ENCODE measurements at places on chromosomes 2 and 18.

- no peak for DNase-seq
Measured at GRCh38 chr2:50582164-50582563, 449.8 kb downstream of the NRXN1 start.

DNA sequence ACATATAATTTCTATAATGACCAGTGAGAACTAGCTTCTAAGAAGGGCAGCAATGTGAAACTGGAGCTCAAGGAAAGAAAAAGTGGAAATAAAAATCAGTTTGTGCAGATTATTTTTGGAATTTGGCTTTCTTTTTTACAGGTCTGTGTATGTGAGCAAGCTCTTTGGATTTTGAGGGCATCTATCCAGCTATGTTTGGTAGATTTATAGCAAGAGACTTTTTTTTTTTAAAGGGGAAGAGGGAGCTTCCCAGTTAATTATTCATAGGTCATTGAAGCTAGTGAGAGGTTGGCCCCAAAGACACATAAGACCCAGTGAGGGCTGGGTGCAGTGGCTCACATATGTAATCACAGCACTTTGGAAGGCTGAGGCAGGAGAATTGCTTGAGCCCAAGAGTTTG, 24.0 kb upstream of the COLEC12 start:
- no peak for DNase-seq

DNA sequence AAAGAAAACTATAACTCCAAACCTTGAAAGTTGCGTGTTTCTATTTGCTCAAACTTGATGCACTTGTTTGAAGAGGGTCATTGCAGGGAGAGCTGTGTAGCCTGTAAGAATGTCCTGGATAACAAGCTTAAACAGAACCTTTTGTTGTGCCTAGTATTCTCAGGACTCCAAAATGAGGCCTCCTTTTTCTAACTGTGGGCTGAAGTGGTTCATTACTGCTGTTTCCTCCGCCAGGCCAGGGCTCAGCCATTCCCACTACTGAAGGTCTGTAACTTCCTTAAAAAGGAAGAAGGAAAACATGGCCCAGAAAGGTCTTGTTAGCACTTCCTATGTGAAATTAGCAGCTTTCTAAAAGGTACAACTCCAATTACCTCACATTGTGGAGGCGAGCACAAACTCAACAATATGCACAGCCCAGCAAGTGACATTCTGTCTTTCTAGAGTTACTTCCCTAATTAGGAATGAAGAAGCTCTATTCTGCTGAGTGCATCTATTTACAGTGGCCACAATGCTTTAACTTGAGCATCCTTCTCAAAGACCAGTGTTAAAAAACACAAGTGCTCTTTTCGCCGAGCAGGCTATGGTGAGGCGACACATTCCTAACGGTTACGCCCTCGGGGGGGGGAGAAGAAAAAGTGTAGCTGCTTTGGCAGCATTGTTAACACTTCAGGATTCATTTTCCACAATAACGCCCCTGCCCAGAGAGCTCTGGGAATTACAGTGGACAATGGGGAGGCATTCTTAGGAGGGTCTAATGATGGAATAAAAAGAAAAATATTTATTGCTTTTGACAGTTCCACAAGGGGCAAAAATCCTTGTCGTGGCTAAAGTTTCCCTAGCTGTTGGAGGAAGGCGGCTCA, 136.9 kb upstream of the SIX3 start:
- no peak for DNase-seq

DNA sequence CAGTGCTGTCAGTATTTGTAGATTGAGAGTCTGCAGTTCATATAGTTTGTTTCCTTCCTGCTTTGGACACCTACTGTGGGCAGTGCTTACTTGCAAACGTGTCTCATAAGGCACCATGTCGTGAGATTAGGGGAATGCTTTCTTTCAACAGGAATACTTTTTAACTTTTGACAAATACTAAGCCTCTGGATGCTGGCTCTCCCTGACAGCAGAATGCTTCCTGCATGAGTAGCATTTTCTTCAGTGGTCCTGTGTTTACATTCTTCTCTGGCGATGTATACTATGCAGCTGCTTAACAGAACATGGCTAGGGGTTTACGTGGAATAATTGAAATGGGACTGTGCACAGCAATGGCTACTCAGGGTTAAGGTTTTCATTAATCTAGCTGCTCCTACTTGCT, 807.5 kb downstream of the MBD2 start:
- no peak for DNase-seq

DNA sequence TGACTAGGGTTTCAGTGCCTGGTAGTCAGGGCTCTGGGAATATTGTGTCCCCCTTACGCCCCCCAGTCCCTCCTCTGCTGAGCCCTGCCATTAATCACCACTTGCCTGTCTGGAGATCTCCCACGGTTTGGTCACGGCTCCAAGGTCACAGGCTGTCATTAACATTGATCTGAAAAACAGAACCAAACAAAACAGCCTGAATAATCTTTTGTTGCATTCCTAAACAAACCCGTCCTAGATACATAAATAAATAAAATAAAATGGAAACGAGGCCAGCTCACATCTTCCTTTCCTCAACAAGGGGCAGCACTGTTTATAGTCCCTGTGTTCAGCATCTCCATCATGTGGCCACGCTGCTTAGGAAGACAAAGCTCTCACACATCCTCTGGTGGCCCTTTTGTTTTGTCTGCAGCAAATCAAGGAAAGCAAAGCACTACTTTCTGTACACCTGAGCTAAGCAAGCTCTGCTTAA, 282.8 kb downstream of the AGPS start:
- DNase-seq: no peak

DNA sequence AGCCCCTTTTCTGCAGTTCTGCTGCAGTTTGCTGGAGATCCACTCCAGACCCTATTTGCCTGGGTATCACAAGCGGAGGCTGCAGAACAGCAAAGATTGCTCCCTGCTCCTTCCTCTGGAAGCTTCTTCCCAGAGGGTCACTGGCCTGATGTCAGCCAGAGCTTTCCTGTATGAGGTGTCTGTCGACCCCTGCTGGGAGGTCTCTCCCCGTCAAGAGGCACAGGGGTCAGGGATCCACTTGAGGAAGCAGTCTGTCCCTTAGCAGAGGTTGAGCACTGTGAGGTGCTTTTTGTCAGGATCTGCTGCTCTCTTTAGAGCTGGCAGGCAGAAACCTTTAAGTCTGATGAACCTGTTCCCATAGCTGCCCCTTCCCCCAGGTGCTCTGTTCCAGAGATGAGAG, 42.0 kb upstream of the MYL1 start:
- no peak for DNase-seq

DNA sequence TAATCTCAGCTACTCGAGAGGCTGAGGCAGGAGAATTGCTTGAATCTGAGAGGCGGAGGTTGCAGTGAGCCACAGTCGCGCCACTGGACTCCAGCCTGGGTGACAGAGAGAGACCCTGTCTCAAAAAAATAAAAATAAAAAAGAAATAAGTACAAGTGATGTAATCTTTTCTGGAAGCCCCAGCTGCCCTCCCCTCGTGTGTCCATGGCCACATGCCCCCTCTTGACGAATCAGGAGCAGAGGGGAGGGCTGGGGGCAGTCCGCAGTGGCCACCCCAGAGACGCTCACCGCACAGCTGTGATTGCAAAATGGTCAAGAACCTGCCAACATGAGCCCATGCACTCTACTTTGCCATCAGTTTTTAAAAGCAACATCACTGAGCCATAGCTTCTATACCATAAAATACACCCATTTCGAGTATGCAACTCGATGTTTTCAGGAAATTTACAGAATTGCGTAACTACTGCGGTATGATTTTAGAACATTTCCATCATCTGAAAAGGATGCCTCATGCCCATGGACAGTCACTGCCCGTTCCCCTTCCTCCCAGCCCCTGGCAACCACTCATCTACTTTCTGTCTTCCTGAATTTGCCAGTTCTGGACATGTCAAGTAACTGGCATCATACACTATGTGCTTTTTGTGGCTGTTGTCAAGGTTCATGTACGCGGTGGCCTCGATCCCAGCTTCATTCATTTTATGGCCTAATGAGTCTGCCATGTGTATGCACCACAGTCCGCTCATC, 88.1 kb downstream of the NDUFA10 start:
- no peak for DNase-seq

DNA sequence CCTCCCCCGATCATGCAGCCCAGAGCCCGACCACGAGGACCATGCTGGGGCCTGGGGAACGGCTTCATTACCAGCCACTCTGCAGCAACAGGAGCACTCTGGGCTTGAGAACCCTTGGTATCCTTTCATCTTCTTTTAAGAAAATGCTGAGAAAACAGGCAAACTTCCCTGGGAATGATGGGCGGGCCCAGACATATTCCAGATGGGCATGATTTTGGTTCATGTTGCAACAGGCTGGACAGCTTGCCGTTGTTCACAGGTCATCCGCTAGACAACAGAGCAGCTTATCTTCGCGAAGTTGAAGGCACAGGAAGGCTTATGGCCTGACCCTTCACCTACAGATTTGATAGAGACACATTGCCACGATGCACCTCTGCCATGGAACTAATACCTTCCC, 121.0 kb downstream of the KLHL29 start:
- no peak for DNase-seq

GRCh38 chr18:62438018-62438329, 84.9 kb upstream of the ZCCHC2 start:
- no peak for DNase-seq

GRCh38 chr2:161954103-161954502, 119.9 kb downstream of the DPP4 start:
- DNase-seq: no peak

DNA sequence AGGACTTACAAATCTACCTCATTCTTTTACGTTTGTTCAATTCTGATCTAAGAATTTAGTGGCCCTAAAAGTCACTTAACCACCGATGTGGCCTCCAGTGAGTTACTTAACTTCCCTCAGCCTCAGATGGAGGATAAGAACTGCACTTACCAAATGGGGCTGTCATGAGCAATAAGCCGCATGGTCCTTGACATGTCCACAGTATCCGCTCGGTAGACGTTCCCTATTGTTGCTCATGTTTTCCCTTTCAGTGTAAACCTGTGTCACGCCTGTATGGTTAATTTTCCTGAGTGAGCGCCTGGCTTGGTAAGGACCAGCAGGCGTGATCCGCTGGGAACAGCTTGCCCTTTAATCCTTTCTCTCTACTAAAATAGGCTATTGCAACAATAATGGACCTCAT, 20.3 kb downstream of the SEC11C start:
- no peak for DNase-seq

GRCh38 chr18:35888329-35888728, 84.2 kb upstream of the RMP24 start:
- DNase-seq: no peak

DNA sequence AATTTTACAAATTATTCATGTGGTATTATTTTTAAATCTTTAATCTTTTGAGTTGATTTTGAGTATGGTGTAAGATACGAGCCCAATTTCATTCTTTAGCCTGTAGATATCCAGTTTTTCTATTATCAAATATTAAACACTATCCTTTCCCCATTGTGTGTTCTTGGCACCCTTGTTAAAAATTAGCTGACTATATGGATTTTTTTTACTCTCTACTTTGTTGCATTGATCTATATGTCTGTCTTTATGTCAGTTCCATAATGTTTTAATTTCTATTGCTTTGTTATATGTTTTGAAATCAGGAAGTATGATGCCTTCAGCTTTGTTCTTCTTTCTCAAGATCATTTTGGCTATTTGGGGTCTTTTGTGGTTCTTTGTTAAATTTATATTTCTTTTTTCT, 80.9 kb upstream of the ZNF804A start:
- DNase-seq: no peak

- no peak for DNase-seq
Measured at GRCh38 chr2:25178976-25179375, 10.6 kb upstream of the POMC start.

DNA sequence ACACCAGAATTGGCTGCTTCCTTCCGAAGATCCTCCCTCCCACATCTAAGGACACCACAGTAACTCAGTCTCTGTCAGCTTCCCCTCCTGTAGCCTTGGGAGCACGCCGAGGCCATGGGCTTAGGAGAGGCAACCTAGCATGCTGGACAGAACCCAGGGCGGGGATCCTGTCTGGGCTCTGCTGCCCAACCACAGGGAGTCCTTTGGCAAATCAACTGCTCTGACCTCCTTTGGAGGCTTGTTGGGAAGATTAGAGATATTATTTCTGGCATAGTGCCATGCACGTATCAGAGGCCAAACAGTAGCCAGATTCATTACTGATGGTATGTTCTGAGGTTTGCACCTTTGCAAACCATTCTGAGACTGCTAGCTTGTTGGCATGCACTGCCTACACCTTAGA, 262.7 kb upstream of the EPAS1 start:
- DNase-seq: no peak

DNA sequence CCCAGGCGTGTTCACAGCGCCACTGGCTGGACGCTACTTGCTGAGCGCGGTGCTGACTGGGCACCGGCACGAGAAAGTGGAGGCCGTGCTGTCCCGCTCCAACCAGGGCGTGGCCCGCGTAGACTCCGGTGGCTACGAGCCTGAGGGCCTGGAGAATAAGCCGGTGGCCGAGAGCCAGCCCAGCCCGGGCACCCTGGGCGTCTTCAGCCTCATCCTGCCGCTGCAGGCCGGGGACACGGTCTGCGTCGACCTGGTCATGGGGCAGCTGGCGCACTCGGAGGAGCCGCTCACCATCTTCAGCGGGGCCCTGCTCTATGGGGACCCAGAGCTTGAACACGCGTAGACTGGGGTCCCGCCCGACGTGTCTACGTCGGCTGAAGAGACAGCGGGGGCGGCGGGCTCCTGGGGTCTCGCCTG, 891 bp upstream of the KHK start:
- no peak for DNase-seq

DNA sequence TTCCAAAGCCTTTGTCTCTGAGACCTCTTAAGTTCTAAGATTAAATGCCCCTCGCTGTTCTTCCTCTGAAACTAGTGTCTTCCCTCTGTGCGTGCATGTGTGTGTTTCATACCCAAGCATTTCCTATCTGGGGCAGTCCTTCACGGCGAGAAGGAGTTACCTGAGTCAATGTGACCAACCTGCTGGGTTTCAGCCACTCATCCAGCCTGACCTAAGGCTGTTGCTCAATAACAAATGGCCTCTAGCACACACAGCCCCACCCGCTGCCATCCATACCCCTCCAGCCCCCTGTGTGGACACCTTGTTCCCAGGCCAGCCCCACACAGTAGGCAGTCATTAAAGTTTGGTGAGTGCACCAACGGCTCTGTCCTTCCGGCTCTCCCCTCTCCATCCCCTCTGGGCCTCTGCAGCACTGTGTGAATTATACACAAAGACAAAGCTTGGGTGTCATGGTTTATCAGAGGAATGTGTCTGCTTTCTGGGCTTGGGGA, 53.8 kb upstream of the FOSL2 start:
- DNase-seq: no peak

DNA sequence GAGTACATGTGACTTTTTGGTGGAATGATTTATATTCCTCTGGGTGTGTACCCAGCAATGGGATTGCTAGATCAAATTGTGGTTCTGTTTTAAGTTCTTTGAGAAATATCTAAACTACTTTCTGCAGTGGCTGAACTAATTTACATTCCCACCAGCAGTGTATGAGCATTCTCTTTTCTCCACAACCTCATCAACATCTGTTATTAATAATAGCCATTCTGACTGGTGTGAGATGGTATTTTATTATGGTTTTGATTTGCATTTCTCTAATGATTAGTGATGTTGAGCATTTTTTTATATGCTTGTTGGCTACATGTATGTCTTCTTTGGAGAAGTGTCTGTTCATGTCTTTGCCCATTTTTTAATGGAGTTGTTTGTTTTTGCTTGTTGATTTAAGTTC, 267.4 kb upstream of the NT5C1B start:
- DNase-seq: no peak

- DNase-seq: no peak
Measured at GRCh38 chr2:123015186-123015585, 1009.9 kb upstream of the CNTNAP5 start.

- DNase-seq: no peak
Measured at GRCh38 chr18:902229-902628, 2.4 kb upstream of the ADCYAP1 start.

Measured in stimulated activated CD4-positive, alpha-beta T cell treated with anti-CD3 and anti-CD28 coated beads, Interleukin-12 subunit alpha, Interleukin-12 subunit beta, amount 100 ng/mL, for 24 hours (primary cell).